ENCODE measurements at places on chromosomes 3 and 15.

DNA sequence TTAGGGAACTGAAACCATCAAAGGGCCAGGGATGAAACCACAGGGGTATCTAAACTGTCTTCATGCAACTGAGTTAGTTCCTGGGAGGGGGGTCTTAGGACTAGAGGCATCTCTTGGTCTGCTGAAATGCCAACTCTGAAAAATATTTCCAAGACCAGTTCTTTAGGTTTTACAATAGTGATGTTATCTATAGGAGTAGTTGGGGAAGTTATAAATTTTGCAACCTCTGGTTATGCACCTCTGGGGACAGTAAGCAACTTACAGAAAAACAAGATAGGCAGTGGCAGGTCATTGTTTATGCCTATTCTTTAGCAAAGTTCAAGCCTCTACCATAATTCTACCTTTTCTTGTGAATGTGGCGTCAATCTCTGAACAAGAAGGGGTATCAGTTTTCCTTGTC lies 60.5 kb upstream of the MINAR1 start:
- DNase-seq, result no peak

- DNase-seq, result no peak
These were observed 23.2 kb upstream of the IQCF6 start for GRCh38 chr3:51802106-51802703.

DNA sequence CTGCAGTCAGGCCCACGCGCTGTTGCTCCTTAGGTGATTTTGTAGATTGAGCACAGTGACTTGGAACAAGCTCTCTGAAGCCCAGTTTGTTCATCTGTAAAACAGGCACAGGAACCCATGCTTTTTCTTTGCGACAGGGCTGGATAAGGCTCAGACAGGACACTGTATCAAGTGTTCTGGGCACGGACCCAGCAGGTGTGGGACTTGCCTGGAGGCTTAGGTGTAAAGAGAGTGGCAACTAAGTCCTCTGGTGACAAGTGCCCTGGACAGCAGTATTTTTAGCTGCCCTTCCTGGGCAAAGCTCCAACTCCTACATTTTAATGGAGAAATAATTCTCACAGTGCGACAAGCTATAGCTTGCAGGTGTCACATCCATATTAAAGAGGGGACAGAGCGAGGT lies 32.2 kb downstream of the CD276 start:
- DNase-seq, result no peak

GRCh38 chr3:72065236-72065635 lies 280.3 kb upstream of the PROK2 start:
- DNase-seq, result no peak

DNA sequence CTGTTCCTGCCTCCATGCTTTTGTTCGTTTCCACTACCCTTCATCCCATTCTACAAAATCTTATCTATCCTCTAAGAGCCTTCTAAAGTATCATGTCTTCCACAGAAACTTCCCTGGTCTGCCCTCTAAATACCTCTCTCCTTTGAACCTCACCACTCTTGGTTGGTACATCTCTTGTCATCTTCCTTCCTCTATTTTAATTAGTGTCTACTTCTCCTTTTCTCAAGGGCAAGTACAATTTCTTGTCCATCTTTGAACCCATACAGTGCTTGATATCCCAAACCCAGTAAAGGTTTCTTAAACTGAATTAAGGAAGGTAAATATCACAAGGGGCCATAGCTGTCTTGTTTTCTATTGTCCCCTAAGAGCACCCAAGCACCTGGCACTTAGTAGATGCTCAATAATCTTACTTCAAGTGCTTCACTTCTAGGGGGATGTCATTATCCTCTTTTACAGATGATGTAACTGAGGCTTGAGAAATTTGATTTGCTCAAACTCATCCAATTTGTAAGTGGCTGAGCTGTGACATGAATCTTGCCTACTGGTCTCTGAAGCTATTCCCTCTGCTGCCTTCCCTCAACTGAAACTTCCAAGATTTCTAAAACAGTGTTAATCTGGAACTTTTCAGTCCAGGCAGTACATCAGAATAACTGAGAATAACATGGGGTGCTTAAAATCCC lies 2.6 kb upstream of the DAPK2 start:
- DNase-seq, result no peak

GRCh38 chr15:60648928-60649679 lies 170.2 kb upstream of the ICE2 start:
- no peak for DNase-seq

GRCh38 chr3:85783291-85783690 lies 824.5 kb downstream of the CADM2 start:
- peak; percentile 71 for DNase-seq

- DNase-seq, result no peak
These were observed 130.6 kb downstream of the IGF1R start for GRCh38 chr15:98778960-98779359.

DNA sequence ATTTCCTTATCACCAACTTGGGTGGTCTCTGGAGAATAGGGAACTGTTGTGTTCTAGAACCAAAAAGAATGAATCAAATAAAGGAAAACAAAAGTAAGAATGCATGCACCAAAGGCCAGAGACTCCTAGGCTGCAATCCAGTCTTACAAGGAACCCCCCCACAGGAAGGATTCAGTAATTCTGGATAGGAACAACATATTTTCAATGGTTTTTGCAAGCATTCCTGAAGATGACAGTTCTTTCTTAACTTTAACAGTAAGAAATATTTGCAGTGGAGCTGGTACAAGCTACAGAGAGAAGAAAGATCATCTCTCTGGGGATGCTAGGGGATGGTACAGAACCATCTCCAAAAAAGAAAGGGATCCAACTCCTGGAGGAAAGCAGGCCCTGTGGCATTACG lies 116.2 kb upstream of the CHRM5 start:
- DNase-seq, result no peak

DNA sequence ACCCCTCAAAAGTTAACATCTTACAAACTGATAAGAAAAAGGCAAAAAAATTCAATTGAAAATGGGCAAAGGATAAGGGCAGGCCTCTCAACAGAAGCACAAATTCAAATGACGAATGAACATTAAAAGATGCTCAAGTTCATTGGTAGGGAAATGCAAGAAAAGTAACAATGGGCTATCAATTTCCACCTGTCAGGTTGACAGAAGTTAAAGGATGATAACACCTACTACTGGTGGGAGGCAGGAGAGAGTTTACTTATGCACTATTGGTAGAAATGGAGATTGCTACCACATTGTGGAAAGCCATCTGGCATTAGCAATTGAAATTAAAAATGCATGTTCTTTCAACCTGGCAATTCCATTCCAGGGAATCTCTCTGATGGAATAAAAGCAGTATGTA lies 35.6 kb upstream of the TNFAIP8L3 start:
- no peak for DNase-seq

GRCh38 chr15:66405615-66406014 lies 18.9 kb downstream of the MAP2K1 start:
- no peak for DNase-seq

- DNase-seq, result no peak
These were observed 1.6 kb upstream of the TTLL3 start for GRCh38 chr3:9808345-9809037.

GRCh38 chr3:50269977-50270413 lies 1.0 kb downstream of the SEMA3B start:
- no peak for DNase-seq

DNA sequence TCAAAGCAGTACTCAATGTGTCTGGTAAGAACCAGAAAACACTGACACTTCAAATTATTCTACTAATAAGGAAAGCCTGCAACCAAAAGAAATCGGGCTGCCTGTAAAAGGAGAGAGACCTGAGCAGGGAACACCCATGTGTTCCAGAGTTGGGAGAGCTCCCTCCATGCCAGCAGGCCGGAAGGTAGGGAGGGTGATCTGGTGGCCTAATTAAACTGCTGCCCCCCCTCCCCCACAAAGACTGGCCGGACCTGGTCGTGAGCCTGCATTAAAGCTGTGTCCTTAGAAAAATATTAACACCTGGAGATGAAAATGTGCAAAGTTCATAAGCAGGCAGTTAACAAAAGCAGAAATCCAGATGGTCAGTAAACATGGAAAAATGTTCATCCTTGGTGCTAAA lies 170.6 kb upstream of the BHLHE40 start:
- DNase-seq, result no peak

Measured in NCI-H524 treated with DMSO at 0.1 percent for 48 hours (cell line).